Inflammatory macrophage treated with lipopolysaccharide for 1 hour (primary cell): ENCODE measurements at places on chromosomes 1 and 21.

GRCh38 chr1:14441302-14441741, 157.2 kb upstream of the KAZN start:
- DNase-seq = no peak

DNA sequence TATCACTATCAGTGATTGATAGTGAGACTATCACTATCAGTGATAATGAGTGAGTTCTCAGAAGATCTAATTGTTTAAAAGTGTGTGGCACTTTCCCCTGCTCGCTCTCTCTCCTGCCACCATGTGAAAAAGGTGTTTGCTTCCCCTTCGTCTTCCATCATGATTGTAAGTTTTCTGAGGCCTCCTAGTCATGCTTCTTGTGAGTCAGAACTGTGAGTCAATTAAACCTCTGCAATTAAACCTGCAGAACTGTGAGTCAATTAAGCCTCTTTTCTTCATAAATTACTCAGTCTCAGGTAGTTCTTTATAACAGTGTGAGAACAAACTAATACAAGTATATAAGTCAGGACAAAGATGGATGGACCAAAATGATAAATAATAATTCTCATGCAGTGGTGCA, 7.0 kb upstream of the IL23R start:
- no peak for DNase-seq

- no peak for DNase-seq
Observed at GRCh38 chr21:30491963-30492428, at the start of gene KRTAP19-3. Gene KRTAP19-3 (minus strand): TSS chr21:30492013. CDS start chr21:30491957, 56 bp downstream.

GRCh38 chr1:241479294-241479693, 40.3 kb downstream of the FH start:
- no peak for DNase-seq

GRCh38 chr21:19236209-19236608, 832.6 kb upstream of the TMPRSS15 start:
- DNase-seq = no peak

- DNase-seq = peak; percentile 51
Observed at GRCh38 chr1:156677616-156678596, 699 bp upstream of the NES start.

GRCh38 chr1:173507205-173507846, 30.2 kb downstream of the PRDX6 start:
- DNase-seq = no peak

GRCh38 chr1:81510701-81511100, 290.0 kb upstream of the ADGRL2 start:
- no peak for DNase-seq

GRCh38 chr1:36174713-36175112, 18.8 kb downstream of the MAP7D1 start:
- no peak for DNase-seq

DNA sequence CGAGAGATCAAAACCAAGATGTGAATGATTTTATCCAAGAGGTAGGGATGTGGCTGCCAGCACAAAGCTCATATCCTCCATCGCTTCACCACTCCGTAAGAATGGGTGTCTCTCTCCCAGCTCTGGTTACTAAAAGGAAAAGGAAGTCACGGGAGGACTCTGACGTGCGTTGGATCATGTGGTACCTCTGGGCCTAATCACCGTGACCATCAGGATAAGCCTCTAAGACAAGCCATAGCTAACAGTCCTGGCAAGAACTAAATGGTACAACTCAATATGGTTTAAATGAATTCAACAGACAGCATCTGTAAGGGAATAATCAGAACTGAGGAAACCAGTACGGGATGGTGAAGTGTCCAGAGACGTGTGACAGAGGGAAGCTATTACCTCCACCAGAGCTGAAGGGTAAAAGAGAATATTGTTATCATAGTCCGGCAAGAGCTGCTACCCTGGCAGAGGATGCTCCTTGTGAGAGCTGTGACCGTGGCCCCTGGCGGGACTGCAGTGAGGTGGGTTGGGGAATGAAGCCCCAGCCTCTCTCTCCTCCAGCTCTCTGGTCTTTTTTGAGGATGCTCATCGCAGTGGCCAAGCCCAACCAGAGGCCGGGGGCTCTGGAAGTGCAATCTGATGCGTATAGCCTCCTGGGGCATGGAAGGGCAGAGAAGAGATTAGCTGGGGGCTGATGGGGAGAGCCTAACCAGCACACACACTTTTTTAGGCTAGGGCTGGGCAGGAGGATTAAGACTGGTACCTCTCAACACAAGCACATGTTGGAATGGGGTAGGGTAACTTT, 54.2 kb downstream of the KIAA1614 start:
- no peak for DNase-seq

- no peak for DNase-seq
Observed at GRCh38 chr1:171597203-171597602, 24.8 kb upstream of the MYOCOS start.

DNA sequence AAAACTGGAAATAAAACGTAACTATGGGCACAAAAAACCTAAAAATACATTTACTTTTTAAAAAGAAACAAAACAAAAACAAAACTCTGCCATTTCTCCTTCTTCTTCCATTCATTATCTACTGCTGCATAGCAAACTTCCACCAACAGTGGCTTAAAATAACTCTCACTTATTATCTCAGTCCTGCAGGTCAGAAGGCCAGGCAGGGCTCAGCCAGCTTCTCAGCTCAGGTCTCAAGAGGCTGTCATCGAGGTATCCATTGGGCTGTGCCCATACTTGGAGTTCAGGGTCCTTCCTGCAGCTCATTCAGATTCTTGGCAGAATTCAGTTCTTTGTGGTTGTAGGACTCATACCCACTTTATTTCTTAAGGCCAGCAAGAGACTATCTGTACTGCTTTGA, 352.7 kb upstream of the PLD5 start:
- DNase-seq = no peak

DNA sequence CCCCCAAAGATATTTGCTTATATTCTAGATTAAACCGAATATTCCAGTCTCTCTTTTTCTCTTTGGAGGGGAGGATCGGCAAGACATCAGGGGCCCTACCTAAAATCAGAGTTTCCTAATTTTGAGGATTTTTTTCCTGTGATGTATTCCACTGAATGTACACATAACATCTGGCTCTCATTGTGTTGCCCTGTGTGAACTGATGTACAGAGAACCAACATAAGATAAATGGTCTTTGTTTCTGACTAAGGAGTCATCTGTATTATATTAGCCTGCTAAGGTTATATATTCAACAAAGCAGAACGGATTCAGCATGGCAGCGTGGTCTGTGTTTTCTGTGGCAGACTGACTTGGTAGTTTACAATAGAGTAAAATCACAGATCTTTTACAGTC, 114.8 kb upstream of the NCAM2 start:
- DNase-seq = no peak

GRCh38 chr1:233338102-233338501, 10.6 kb downstream of the MAP3K21 start:
- DNase-seq = no peak

GRCh38 chr1:236947794-236948193, 56.4 kb downstream of the MT1HL1 start:
- no peak for DNase-seq

DNA sequence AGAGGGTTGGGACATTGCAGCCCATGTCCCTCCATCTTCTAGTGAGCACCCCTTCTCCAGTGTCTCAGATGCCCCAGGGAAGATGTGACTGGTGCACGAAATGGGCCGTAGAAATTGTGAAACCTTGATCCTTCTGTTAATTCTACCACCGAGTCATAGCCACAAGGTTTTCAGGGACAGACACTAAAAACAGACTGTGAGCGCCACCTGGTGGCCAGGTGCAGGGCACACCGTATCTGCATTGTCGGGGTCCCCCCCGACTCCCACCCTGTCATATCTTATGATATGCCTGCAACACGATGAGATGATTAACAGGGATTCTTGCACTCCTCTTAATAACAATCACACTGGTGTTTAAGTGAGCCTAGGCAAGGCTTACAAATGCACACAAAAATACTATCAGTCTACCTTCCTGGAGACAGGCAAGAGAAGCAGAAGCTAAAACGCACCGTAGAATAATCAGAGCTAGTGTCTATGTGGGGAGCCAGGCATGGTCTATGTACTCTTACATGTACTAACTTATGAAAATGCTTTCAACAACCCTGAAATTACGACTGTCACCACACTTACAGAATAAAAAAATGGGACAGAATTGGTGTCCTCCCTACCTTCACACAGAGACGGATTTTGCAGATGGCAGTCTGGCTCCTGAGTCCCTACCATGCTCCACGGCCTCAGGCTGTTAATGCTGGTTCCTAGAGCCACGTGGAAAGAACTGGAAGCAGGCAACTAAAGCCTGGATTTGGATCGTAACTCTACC, 57.9 kb downstream of the FHAD1 start:
- DNase-seq = peak; percentile 57

- DNase-seq = peak; percentile 22
Observed at GRCh38 chr1:15051882-15052528, 101.5 kb upstream of the TMEM51 start.

GRCh38 chr1:92854101-92854785, 22.4 kb downstream of the RPL5 start:
- DNase-seq = peak; percentile 2

DNA sequence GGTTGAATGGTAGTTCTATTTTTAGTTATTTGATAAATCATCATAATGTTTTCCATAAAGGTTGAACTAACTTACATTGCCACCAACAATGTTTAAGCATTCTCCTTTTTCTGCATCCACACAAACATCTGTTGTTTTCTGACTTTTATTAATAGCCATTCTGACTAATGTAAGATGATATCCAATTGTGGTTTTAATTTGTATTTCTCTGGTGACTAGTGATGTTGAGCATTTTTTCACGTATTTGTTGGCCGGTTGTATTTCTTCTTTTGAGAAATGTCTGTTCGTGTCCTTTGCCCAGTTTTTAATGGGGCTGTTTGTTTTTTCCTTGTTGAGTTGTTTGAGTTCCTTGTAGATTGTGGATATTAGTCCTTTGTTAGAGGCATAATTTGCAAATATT, 24.6 kb upstream of the SLC35F3 start:
- DNase-seq = no peak

DNA sequence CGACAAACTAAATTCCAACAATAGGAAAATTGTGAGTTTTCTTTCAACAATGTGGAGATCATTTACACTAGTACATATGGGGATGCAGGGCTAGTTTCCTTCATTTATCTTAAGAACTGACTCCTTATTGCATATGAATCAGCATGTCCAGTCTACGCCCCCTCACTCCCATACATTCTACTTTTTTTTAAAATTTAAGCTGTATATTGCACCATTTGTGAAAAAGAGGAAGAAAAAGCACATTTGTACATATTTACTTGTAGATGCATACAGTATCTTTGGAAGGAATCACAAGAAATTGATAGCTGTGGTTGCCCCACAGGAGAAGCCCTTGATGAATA, 15.9 kb downstream of the VPS26C start:
- DNase-seq = peak; percentile 84

- no peak for DNase-seq
Observed at GRCh38 chr1:201163707-201164106, 9.4 kb upstream of the TMEM9 start.

- DNase-seq = peak; percentile 49
Observed at GRCh38 chr21:39385299-39386145, 36.6 kb upstream of the HMGN1 start.

- peak; percentile 95 for DNase-seq
Observed at GRCh38 chr1:20589331-20590278, 708 bp downstream of the CDA start.

DNA sequence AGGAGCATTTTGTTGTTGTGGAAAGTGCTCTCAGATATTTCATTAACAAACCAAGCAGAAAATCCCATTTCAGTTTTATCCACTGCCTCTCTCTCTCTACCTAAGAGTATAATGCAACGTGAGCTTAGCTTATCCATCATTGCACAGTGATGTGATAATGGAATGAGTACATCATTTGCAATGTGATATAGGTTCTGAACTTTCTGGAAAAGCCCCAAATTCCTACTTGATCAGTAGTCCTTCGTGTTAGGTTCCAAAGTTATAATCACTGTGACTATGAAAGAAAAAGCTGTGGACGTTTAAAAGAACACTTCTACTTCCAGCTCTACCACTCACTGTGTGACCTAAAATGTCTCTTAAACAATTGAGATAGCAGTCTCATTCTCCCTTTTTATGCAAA, 76.4 kb upstream of the PRMT6 start:
- no peak for DNase-seq

DNA sequence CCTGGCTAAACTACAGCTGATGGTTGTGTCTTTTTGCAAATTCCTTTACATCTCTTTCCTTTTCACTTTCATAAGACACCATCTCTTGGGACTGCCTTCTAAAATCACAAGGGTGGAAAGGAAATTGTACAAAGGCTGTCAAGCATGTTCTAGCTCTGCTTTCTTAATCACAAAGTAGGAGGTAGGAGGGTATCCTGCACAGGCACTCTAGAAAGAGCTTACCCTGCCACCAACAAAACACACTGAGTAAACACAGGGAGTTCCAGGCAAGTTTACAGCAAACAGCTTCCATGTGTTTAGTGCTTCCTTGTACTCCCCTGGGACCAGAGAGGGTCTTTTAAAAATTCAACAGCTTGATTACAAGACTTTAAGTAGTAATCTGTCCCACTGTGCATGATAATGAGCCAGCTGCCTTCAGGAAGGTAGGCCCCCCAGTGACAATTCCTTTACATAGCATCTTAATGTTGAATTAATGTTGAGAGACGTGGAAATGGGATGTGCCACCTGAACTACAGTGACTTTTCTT, 2.4 kb downstream of the PLPP3 start:
- no peak for DNase-seq

DNA sequence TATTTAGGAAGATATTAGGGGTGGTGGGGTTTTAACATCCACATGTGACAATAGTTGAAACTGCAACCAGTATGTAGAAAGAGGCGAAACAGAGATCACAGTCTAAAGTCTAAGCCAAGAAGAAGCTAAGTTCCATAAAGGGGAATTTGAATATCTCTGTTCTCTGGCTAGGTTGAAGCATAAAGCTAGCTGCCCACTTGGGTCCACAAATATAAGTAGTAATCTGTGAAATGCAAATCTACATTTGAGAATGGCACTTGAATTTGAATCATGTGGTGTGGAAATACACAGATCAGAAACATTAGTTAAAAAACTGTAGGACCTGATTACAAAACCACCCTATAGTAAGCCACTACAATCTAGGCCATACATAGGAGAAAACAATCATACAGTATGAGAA, 602.1 kb downstream of the LMO4 start:
- DNase-seq = no peak

- no peak for DNase-seq
Observed at GRCh38 chr1:214503553-214503952, 47.8 kb downstream of the PTPN14 start.

GRCh38 chr1:241507189-241507863, 12.2 kb downstream of the FH start:
- DNase-seq = peak; percentile 65

DNA sequence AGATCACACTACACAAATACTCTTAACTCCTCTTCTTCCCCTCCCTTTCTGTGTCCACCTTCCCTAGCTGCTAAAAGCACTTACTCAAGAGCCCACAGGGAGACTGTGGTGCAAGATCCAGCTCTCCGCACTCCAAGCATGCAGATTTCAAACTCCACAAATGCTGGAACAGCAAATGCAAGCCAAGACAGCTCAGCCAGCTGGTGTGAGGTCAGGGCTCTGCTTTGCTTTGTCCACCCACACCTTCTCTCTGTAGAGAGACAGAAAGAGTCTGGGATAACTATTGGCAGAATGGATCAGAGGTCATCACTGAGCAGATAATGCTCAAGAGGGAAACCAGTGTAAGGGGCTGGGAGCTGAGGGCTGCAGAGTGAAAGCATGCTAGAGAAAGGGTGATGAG, 45.2 kb upstream of the DPT start:
- no peak for DNase-seq

GRCh38 chr1:182927693-182928433, 25.1 kb downstream of the SHCBP1L start:
- DNase-seq = no peak
